ENCODE measurements at places on chromosomes 2 and 18.

DNA sequence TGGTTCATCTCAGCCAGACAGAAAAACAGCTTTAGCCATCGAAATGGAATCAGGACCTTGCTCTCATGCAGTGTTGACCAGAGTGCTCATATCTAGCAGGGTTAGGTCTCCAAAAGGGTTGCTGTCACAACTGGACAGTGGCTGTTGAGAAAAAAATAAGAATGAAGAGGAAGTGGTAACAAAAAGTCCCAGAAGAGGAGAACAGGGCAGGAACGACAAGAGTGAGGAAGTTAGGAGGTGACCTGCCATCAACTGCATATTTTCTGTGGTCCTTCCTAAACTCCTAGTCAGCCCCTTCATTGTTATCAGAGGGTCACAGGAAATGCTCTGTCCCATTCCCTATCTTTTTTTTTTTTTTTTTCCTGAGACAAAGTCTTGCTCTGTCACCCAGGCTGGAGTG lies 188.1 kb upstream of the LINC00305 start:
- no peak for DNase-seq

GRCh38 chr2:190062601-190063000 lies at the start of gene MSTN:
TSS of gene MSTN (minus strand) at chr2:190062729. CDS start at chr2:190062596, 133 bp downstream.
- DNase-seq, result no peak

DNA sequence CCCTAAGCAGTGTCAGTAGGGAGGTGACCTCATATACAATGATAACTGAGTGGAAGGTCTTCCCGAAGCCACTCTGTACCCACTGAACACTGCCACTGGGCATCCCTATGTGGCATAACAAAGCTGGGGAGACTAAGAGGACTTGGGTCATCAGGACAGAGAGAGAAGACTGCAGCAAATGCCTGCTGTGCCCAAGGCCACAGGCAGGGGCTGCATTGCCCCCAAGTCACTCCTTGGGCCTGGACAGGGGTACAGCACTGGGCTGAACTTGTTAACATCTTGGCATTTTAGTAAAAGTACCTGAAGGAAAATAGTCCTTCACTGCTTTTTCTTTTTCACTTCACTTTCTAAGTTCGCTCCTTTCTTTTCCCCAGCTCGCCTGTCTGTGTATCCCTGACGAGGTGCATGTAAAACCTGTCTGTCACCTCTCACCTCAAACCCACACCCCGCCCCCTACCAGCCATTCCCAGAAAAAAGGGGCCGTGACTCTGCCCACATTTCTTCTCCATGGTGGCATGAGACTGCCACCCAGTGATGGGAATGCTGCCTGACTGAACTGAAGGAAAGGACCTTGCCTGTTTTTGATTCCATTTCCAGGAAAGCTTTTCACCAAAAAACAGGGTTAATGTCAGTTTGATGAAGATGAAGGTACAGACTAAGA lies 62.9 kb downstream of the MTHFD2 start:
- peak; percentile 22 for DNase-seq

- no peak for DNase-seq
Observed at GRCh38 chr2:129580001-129580400, 399.5 kb upstream of the RAB6C start.

Measured in DMS153 (cell line).